SHP77 treated with DMSO at 0.1 percent for 48 hours (cell line): ENCODE measurements at places on chromosomes 2 and 18.
A peak's percentile ranks its signal among the peaks of the same experiment; 100 is the strongest.

GRCh38 chr18:36572135-36572856 lies 256.5 kb downstream of the TPGS2 start:
- peak; percentile 27 for DNase-seq

GRCh38 chr2:28642796-28643195 lies 108.8 kb upstream of the PPP1CB start:
- no peak for DNase-seq

DNA sequence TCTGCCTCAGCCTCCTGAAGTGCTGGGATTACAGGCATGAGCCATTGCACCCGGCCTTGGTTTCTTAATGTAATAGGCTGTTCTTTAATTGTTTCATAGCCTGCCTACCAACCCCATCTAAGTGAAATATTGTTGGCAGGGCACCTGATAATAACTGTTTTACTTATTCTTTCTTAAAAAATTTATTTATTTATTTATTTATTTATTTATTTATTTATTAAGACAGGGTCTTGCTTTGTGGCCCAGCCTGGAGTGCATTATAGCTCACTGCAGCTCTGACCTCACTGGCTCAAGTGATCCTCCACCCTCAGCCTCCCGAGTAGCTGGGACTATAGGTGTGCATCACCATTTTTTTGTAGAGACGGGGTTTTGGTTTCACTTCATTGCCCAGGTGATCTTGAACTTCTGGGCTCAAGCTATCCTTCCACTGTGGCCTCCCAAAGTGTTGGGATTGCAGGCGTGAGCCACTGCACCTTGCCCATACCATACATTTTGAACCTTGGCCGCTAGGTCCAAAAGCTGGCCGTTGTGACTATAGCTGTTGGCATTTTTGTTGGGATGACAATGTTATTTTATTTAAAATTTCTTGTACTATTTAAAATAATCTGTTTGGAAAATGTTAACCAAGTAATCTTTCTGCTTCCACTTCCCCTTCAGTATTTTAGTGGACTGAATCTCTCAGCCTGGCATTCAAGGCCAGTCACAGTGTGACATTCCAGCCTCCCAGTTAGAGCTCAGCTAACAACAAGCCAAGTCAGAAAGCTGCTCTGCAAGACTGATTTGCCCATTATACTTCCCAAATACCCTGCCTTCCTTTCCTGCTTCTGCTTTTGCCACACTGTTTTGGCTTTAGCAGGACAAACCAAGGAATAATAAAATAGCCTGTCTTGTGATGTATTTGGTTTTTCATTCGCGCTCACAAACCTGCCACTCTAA lies 52.4 kb downstream of the BABAM2 start:
- no peak for DNase-seq

- no peak for DNase-seq
These were observed 229.7 kb upstream of the AGAP1 start for GRCh38 chr2:235264121-235264493.

DNA sequence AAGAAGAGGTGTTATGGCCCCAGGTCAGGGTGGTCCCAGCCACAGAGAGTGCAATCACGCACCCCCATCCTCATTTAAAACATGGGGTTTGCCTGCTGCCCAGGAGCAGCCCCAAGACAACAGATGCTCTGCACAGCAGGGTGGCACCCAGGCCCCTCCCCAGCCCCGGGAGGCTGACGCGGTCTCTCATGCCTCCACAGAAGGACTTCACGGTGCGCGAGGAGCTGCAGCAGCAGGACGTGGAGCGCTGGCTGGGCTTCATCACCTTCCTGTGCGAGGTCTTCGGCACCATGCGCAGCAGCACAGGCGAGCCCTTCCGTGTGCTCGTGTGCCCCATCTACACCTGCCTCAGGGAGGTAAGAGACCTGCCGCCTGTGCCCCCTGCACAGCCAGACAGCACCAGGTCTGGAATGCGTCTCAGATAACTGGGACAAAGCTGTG lies 133.7 kb downstream of the SMAD7 start:
- DNase-seq, result no peak

DNA sequence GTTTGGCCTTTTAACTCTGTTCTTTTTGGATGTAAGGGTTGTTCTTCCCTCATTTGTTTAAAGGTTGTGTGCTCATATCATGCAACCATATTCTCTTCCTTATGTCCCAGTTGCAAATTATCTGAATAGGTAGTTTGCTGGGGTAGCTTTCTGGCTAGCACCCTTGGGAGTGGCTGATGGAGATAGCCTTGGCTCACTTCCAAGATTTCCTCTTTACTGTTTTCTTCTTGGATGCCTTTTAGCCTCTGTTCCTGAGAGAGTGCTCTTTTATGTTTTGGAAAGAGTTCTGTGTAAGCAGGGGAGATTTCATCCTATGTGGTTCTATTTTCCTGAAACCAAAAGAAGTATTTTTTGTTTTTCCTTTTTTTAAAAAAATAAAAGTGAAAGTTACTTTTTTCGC lies 25.4 kb downstream of the USP14 start:
- DNase-seq, result no peak
